ENCODE measurements at places on chromosomes 12 and 14.
A peak's percentile ranks its signal among the peaks of the same experiment; 100 is the strongest.

DNA sequence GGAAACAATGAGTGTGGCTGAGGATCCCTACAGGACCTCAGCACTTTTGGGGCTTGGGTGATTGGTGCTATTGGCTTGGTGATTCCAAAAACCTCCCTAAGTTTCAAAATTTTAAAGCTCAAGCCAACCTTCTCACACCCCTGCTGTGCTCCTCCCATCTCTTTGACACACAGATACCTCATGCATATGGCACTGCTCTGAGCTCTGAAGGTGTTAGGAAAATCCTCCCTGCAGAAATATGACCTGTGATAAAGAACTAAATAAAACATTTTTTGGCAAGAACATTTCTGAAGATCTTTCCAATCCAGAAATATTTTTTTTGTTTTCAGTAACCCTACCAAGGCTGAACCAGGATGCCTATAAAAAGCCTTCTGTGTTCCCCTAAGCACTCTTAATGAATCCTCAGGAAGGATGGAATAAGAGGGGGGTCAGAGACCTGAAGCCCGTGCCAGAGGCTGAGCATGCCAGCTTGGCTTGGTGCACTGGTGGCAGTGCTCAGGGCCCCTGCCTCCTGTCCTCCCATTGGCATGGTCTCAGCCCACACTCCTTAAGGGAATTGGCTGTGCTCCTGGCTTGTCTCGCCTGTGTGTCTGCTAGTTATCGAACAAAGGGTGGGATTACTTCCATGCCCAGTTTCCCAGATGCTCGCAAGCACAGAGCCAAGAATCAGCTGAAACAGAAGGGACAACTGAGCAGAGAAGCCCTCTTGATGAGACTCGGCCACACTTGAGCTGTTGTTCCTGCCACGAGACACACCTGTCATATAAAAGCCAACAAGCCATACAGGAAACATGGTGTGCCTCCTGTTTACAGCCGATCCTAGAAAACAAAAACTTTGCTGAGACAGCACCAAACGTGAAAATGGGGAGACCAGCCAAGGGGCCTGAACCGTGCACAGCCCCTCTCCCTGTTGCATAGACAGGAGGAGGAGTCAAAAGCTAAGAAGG is 132.7 kb upstream of the EEA1 start:
- DNase-seq, result peak; percentile 54

- DNase-seq, result peak; percentile 52
Measured at GRCh38 chr12:127381043-127381668, 885.8 kb upstream of the TMEM132C start.

DNA sequence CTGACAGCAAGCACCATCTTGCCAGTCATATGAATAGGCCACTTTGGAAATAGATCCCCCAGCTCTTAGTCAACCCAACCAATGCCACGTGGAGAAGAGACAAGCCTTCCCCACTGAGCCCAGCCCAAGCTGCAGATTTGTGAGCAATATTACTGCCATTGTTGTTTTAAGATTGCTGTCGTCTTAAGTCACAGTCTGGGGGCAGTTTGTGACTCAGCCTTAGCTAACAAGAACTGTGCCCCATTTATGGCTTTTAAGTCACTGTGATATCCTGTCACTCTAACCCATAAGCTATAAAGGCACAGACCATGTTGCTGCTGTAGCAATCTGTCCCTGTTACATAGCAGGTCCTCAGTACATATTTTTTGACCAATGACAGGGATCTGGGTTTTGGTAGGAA is 464.2 kb downstream of the MED13L start:
- DNase-seq, result no peak

GRCh38 chr14:56650979-56651378 is 71.4 kb downstream of the TMEM260 start:
- DNase-seq, result no peak

DNA sequence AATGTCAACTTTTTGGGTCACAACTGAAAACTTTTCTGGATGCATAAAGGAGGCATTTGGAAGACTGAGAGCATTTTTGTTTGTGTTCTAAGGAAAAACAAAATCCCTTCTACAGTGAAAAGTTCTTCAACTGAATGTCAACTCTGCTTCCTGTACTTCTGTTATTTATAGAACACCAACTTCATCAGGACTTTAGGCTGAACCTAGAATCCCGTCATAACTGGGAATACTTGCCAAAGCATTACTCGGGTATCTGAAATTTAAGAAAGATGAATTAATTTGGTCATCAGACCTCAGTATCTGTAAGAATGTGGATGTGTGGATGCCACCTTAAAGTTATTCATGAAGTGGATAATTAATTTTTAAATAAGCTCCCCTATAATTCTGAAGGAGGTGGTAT is 73.2 kb downstream of the FERMT2 start:
- no peak for DNase-seq

All from muscle of back (tissue), 13 donors.